ENCODE measurements at places on chromosomes 6 and 20.
A peak's percentile ranks its signal among the peaks of the same experiment; 100 is the strongest.

- DNase-seq: no peak
Observed at GRCh38 chr20:38649275-38649891, 47.8 kb downstream of the ARHGAP40 start.

DNA sequence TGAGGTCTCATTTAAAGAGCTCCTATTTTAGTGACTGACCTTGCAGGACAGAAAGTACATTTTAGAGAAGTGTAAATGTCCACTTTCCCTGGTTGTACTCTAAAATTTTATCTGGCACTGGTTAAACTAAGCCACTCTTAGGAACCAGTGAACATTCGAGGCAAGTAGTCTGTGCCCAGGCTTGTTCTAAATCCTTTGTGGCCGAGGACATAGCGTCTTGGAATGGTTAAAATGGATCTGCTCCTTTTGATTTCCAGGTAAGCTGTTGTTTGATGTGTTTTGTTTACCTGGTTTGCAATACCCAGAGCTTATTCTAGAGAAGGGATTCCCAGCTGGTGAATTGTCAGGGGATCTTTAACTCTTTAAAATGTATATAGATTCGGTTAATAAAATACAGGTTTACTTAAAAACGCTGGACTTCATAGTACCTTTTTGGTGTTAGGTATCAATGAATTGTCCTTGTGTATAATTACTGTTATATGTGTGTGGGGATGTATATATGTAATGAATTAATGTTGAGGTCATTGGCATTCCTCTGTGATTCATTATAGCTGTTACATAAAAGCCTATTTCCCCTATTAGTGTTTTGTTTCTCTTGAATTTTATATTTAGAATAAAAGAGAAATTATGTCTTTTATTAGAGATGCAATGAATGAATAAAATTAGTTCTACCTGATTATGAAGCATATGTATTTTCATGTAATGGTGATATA, 15.8 kb downstream of the SNX9 start:
- no peak for DNase-seq

DNA sequence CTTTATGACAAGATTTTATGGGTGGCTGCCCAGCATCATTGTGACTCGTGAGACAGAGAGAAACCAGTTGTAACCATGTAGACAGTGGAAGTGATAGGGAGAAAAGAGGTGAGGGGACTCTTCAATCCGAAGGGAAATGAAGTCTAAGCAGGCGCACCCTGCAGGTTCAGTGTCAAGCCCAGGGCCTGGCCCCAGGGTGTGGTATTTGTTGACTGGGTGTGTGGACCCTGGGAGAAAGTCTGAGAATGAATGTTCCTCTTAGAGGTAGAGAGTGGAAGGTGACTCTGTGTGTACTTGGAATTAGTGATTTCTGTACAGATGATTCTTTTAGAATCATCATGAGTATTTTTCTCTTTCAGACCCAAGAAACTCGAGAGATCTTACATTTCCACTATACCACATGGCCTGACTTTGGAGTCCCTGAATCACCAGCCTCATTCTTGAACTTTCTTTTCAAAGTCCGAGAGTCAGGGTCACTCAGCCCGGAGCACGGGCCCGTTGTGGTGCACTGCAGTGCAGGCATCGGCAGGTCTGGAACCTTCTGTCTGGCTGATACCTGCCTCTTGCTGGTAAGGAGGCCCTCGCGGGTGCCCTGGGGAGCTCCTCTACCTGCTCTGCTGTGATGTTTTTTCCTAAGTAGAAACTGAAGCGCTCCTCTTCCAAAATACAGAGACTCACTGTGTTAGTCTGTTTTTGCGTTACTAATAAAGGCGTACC, 68.0 kb downstream of the PTPN1 start:
- DNase-seq: no peak

GRCh38 chr6:12845224-12846004, 128.8 kb downstream of the PHACTR1 start:
- no peak for DNase-seq

DNA sequence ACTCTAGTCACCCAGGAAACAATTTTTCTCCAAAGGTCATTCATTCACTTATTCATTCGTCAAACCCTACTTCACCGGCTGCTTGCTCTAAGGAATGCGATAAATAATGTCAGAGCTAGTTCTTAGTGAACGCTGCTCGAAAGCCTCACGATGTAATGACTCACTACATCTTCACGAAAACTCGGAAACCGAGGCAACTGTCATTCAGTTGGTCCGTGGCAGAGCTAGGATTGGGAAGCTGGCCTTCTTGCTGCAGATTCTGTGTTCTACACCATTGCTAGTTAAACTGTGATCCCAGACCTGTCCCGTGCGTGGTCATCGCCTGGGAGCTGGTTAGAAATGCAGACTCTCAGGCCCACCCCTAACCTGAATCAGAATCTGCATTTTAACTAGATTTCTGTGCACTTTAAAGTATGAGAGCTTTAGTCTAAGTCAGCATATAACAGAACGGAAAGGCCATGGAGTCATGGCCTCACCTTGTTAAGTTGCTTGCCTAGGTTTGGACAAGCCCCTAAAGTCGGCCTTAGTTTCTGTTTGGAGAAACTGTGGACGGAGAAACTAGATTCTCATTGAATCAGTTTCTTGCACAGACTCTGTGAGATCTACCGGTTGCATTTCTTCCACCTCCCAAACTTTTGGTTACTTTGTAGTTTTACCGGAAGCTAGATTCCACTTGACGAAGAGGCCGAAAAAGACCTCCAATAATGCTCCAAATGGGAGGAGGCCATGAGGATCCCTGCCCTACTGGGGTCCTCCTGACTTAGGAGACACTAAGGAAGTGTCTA, 651 bp upstream of the CCND3 start:
- peak; percentile 73 for DNase-seq
